ENCODE measurements at places on chromosomes 7 and 10. TPM values are rescaled to one million over a fixed set of nuclear protein-coding genes. Genes with fewer than 3 reads are reported as not detected.

GRCh38 chr10:62710182-62710581 is 94.3 kb upstream of the ADO start:
- DNase-seq: no peak

- no peak for DNase-seq
Observed at GRCh38 chr10:31838709-31839108, 89.9 kb downstream of the ARHGAP12 start.

DNA sequence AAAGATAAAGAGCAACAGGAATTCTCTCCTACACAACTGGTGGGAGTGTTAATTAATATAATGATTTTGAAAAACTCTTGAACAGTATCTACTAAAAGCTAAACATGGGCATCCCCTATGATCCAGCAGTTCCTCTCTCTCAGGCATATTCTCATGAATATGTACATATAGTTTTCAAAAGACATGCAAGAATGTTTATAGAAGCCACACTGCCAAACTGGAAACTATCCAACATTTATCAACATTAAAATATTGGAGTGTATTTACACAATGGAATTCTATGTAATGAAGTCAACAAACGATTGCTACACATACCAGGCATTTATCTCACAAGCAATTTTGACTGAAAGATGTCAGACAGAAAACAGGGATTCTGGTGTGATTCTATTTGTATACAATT is 404.5 kb upstream of the ANKRD30A start:
- DNase-seq: no peak

DNA sequence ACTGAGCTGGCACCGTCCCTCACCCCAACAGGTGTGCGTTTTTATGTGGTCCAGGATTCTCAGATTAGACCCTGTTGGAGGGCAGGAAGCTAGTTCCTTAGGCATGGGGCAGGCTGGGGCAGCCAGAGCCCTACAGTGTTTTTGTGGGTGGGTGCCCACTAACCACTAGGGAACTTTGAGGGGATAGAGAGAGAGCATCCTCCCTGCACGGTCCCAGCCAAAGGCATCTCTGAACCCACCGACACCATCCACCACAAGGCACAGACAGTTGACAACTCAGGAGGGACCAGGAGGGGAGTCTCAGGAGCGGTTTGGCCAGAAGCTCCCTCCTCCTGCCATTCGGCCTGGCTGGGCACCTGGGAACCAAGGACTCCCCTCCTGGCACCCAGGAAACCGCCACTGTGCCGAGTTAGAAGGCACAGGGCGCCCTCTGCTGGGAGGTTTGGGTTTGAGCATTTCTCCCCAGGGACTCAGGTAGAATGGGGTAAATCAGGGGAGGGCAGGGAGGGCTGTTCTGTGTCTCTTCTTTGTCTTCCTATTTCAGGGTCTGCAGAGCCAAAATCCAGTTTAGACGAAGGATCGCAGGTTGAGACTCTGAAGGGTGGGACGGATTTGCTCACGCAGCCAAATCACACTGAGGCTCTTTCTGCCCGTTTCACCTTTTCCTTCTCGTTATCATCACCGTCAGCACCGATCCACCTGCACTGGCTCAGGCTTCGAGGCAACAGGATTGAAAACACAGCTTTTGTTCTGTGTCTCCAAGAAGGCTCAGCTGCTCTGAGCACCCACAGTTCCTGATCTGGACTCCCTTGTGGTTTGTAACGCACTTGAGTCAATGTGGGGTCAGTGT is 84.8 kb upstream of the COL13A1 start:
- peak; percentile 82 for DNase-seq

DNA sequence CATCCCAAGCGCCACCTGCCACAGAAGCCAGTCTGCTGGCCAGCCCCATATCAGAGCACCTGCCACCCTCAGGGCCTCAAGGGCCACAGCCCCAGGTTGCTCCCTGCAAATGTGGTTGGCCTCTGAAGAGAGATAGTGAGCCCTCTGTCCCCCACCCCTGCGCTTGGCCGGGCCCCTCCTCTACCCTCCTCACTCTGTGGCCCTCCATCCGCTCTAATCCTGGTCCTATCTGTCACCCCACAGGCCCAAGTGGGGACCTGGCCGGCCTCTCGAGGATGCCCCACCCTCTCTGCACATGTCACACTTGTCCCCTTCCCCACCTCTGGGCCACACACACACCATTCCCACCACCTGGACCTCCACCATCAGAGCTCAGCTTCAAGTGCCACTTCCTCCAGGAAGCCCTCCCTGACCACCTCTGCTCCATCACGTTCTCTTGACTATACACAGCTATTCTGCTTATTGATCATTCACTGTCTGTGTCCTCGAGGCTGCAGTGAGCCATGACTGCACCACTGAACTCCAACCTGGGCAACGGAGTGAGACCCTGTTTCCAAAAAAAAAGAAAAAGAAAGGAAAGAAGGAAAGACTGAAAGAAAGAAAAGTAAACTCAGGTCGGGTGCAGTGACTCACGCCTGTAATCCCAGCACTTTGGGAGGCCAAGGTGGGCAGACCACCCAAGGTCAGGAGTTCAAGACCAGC is 42.4 kb downstream of the TNRC18 start:
- no peak for DNase-seq

- no peak for DNase-seq
Observed at GRCh38 chr10:124727361-124727960, 16.7 kb downstream of the FAM53B start.

DNA sequence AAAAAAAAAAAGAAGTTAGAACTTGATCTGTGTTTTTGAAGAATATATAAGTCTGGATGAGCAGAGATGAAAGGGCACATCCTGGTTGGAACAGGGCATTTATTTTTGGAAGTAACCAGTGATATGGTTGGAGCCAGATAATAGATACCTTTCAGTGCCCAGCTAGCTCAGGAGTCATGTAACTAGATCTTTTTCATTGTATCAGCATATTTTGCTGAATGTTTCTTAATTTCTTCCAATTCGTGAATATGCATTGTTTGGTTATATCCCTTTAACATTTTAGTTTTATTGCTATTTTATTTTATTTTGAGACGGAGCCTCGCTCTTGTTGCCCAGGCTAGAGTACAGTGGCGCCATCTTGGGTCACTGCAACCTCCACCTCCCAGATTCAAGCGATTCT is 81.8 kb downstream of the LCOR start:
- DNase-seq: no peak

GRCh38 chr10:60781661-60782060 is 3.4 kb downstream of the CDK1 start:
- no peak for DNase-seq

DNA sequence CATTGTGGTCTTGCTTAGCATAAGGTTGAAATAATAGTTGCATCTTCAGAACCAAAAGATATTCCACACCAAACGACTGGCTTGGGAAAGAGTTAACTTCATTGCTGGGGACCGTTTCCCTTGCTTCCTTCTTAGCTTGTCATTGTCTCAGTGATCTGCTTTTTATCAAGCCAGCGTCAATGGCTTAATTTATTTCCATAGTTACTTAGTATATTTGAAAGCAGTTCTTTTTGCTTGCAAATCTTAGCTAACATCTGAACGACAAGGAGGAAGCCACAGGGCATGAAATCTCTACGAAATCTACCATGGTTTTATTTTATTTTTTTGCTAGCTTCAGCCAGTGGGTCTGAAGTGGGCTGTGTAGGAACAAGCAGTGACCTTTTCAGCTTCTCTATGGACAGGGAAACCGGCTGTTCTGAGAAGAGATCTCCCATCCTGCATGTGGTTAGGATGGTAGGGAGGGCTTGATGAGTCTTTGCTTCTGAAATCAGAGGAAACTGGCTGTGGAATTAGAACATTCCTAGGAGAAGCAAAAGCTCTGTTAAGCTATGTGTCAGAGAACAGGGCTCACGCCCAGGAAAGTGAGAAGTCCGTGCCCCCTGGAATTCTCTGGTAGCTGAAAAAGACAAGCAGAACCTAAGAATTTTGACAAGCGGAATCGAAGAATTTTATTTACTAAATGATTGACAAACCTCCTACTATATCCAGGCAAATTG is 8.0 kb downstream of the SLC18A2 start:
- no peak for DNase-seq

DNA sequence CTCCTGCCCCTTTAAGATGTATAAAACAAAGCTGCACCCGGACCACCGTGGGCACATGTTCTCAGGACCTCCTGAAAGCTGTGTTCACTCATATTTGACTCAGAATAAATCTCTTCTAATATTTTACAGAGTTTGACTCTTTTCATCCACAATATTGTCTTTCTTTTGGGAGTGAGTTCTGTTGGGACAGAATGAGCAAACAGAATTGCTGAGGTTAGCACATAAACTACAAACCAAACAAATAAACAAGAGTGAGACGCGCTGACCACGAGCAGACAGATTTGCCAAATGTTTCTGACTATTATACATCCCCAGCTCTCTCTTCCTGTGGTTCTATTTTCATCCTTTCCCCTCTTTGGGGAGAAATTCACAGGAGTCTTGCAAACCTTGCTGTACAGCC is 526.7 kb downstream of the CALN1 start:
- DNase-seq: no peak

- no peak for DNase-seq
Observed at GRCh38 chr10:33712825-33713224, 378.4 kb upstream of the NRP1 start.

- DNase-seq: no peak
Observed at GRCh38 chr10:98339799-98340198, 71.8 kb upstream of the LOXL4 start.

GRCh38 chr10:119865699-119866240 is 6.9 kb downstream of the MCMBP start:
- no peak for DNase-seq

- DNase-seq: no peak
Observed at GRCh38 chr10:110730345-110731050, 86.4 kb downstream of the RBM20 start.

- DNase-seq: no peak
Observed at GRCh38 chr10:125368146-125368545, 207.8 kb upstream of the CTBP2 start.

Gene CPXM2
- not detected for total RNA-seq

Gene EXOC6
- total RNA-seq: 9.7 TPM

Gene LRRD1
- not detected for total RNA-seq

Gene ACTL6B
- total RNA-seq: not detected

Gene LLCFC1
- total RNA-seq: not detected

Gene GTF2IRD1
- total RNA-seq: 5.3 TPM
